Colonic mucosa (tissue), 4 donors: ENCODE measurements at places on chromosomes 16 and 17.

DNA sequence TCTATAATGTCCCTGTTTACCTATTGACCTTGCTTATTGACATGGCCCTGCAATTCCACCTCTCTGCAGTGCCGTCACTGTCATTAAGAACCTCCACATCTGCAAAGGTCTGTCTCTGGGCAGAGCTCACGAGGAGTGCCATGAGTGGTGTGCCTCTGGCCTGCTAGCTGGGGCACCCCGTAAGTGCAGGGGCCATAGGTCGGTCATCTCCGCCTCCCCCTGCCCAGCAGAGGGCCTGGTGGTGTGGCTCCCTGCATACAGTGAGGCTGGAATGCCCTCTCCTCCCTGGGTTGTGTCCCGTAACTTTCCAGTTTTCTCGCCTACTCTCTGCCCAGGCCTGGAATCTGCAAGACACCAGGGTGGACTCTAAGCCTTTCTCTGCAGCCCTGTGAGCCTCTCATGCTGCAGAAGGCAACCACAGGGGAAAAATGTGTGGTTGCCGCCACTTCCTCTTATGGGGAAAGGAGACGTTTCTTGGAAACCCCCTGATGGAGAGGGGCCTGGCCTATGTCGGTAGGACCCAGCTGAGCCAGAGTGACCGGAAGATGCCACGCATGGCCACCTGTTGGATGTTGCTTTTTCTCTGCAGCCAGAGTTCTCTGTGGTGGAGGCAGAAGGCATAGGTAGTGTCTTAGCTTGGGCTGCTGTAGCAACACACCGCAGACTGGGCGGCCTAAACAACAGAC, 2.7 kb upstream of the SNX20 start:
- H3K27ac ChIP-seq = peak overlapping the region; percentile 37
- no peaks in the 10 kb centered on the region for H3K36me3 ChIP-seq
- H3K27me3 ChIP-seq = no peaks in the 10 kb centered on the region
- H3K4me3 ChIP-seq = no peak overlapping the region
- no peaks in the 10 kb centered on the region for H3K4me1 ChIP-seq

DNA sequence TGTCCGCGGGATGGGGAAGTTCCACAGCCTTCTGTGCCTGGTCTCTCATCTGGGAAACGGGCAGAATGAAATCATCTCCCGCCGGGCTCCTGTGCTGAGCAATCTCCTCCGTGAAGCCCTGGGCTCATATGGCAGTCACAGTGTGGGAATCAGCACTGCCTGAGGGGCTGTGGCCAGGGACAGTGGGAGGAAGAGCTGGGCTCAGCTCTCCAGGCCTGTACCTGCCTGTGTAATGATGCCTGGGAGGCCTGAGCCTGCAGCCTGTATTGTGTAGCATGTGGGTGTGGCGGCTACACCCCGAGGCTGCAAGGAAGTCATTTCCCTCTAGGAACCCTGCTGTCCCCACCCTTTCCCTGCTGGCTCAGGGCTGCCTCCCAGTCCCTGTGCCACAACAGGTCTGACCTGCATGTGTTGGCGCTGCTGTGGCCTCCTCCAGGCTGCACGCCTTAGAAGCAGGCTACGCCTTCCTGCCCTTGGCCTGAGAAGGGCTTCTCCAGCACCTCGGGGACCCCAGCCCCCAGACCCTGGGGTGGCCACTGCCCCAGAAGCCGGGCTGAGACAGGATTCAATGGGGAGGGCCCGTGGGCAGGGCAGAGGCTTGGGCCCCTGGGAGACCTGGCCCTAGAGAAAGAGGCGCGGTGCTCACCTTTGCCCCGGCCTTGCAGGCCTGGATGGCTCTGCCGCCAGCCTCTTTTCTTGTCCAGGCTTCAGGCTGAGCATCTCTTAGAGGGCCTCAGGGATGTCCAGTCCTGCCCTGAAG, 2.1 kb downstream of the ITGB4 start:
- no peaks in the 10 kb centered on the region for H3K36me3 ChIP-seq
- peak overlapping the region; percentile 59 for H3K4me3 ChIP-seq
- peak overlapping the region; percentile 97 for H3K27ac ChIP-seq
- DNase-seq = peak; percentile 91
- peaks cover 8% of the 10 kb centered on the region for H3K4me1 ChIP-seq
- H3K27me3 ChIP-seq = no peaks in the 10 kb centered on the region

- H3K27ac ChIP-seq = no peak overlapping the region
- H3K4me3 ChIP-seq = peak overlapping the region; percentile 7
- no peak for DNase-seq
Measured at GRCh38 chr16:28062847-28063521, 530 bp downstream of the GSG1L start.

DNA sequence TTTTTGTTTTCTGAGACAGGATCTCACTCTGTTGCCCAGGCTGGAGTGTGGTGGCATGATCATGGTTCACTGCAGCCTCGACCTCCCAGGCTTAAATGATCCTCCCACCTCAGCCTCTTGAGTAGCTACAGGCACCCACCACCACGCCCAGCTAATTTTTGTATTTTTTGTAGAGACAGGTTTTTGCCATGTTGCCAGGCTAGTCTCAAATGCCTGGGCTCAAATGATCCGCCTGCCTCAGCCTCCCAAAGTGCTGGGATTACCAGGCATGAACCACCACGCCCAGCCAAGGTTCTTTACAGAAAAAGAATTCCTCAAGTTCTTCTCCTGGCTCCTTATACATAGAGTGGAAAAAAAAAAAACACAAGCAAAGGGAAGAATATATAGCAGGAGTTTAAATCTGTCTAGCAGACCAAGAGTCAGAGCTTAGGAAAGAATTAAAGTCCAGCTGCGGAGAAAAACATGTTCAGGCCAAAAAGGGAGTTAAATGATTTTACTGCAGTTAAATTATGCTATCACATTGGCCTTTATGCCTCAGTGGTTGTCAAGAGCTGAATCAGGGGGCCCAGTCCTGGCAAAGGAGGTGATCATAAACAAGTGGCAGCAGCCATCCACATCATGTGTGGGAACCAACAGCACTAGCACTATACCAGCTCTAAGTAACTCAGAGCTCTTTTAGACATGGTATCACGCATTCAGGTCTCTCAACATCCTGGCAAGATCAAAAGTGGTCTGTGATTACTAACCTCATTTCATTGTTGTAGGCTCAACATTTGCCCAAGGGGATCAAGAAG, 39.3 kb downstream of the LIG3 start:
- no peaks in the 10 kb centered on the region for H3K27me3 ChIP-seq
- no peak for DNase-seq
- H3K27ac ChIP-seq = no peak overlapping the region
- peaks cover 6% of the 10 kb centered on the region for H3K36me3 ChIP-seq
- no peak overlapping the region for H3K4me3 ChIP-seq

DNA sequence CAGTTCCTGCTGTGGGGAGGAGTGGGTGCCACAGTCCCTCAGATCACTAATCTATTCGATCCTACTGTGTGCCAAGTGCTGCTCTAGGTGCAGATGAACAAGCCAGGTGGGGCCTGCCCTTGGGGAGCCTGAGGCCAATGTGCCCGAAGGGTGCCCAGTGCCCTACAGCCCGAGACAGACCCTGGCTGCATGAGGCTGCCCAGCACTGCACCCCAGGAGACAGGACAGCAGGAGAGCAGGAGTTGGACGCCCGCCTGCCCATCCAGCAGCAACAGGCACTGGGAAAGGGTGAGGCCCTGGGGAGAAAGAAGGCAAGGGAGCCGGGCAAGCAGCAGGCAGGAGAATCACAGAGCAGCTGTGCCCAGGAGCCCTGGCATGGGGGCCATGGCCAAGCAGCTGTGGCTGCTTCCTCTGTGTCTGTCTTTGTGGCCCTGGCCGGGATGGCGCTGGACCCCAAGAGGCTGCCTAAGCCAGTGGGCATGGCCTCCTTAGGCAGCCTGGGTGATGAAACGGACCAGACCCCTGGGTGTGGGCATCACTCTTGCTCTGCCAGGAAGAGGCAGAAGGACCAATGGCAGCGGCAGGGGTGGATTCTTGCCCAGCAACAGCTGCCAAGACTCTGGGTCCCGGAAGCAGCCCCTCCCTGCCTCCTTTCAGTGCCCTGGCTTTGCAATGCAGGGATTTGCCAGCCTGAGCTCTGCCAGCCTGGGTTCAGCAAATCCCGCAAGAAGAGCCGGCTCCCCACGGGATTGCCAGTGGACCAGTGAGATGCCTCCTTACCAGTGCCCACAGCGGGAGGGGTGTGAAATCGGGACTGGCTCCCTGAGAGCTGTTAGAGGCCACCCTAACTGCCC, 179.6 kb upstream of the TNRC6C start:
- no peak overlapping the region for H3K27ac ChIP-seq
- no peaks in the 10 kb centered on the region for H3K36me3 ChIP-seq
- no peaks in the 10 kb centered on the region for H3K4me1 ChIP-seq
- no peak overlapping the region for H3K4me3 ChIP-seq

DNA sequence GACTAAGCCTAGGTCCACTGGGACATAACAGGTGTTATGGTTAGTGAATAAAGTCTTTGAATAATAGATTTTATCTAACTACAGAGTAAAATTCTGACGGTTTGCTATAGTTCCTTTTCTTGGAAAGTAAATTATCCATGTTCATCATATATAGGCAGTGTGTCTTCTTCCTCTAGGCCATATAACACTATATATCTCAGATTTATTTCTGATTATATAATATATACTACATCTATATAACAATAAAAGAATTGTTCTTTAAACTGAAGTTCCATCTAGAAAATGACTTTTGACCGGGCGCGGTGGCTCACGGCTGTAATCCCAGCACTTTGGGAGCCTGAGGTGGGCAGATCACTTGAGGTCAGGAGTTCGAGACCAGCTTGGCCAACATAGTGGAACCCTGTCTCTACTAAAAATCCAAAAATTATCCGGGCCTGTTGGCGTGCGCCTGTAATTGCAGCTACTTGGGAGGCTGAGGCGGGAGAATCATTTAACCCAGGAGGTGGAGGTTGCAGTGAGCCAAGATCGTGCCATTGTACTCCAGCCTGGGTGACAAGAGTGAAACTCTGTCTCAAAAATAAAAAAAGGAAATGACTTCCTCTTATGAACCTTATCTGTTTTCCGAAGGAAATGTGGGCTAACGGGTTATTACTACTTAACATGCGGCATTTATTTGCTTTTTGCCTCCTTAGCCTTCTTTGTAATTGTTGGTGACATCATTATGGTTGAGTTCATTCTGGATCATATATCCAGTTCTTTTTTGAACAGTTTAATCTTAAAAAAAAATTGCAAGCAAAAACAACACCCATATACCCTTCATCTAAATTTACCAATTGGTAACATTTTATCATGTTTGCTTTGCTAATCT, 29.2 kb downstream of the NOL11 start:
- no peaks in the 10 kb centered on the region for H3K36me3 ChIP-seq
- H3K4me1 ChIP-seq = no peaks in the 10 kb centered on the region
- no peaks in the 10 kb centered on the region for H3K27me3 ChIP-seq
- peak overlapping the region; percentile 44 for H3K27ac ChIP-seq
- peak; percentile 63 for DNase-seq
- H3K4me3 ChIP-seq = no peak overlapping the region

DNA sequence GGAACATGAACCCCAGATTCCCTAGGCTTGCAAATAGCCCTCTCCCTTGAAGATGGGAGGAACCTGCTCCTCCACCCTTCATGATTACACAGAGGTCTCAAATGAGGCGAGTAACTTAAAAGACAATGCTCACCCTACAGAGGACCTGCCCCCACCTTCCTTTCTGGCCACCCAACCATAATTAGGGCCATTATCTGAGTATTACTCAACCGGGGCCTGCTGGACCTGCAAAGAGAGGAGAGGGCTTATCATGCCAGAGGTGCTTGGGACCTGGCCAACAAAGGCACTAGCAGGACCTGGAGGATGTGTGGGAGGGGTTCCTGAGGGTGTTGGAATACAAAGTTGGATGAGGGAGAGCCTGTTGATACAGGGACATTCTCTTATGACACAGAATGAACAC, 42.4 kb downstream of the RNF157 start:
- H3K27me3 ChIP-seq = no peaks in the 10 kb centered on the region
- H3K4me3 ChIP-seq = no peak overlapping the region
- no peak for DNase-seq
- no peaks in the 10 kb centered on the region for H3K36me3 ChIP-seq
- H3K4me1 ChIP-seq = no peaks in the 10 kb centered on the region

GRCh38 chr17:58305626-58306025, 23.0 kb downstream of the TSPOAP1 start:
- no peak for DNase-seq
- no peak overlapping the region for H3K4me3 ChIP-seq
- no peaks in the 10 kb centered on the region for H3K27me3 ChIP-seq
- H3K36me3 ChIP-seq = no peaks in the 10 kb centered on the region
- H3K4me1 ChIP-seq = no peaks in the 10 kb centered on the region
- no peak overlapping the region for H3K27ac ChIP-seq

- H3K4me1 ChIP-seq = no peaks in the 10 kb centered on the region
- H3K27ac ChIP-seq = no peak overlapping the region
- H3K27me3 ChIP-seq = no peaks in the 10 kb centered on the region
- no peak for DNase-seq
Measured at GRCh38 chr17:61755078-61755477, 108.2 kb downstream of the BRIP1 start.

DNA sequence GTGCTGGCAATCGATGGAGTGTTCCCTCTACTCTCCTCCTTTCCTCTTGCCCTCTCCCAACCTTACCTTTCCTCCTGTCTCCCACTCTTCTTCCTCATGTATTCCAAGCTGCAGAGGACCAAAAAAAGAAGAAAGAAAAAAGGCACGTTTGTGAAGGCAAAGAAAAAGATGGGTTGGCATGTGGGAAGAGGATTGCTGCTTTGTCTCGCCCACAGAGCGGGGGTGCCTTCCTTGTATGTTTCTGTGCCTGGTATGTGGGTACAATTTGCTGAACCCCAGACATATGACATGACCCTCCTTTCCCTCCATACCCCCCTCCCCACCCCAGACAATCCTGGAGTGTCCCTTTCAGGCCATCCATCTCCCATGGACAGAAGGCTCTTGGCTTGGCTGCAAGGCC, 13.1 kb upstream of the CTCF start:
- H3K4me3 ChIP-seq = no peak overlapping the region
- no peak overlapping the region for H3K27ac ChIP-seq
- peaks cover 5% of the 10 kb centered on the region for H3K4me1 ChIP-seq
- H3K36me3 ChIP-seq = no peaks in the 10 kb centered on the region
- no peak for DNase-seq
- H3K27me3 ChIP-seq = no peaks in the 10 kb centered on the region

- H3K27ac ChIP-seq = no peak overlapping the region
- no peak overlapping the region for H3K4me3 ChIP-seq
- no peak for DNase-seq
- no peaks in the 10 kb centered on the region for H3K36me3 ChIP-seq
Measured at GRCh38 chr17:75356260-75356937, 49.1 kb downstream of the GRB2 start.

GRCh38 chr17:82871056-82871775, 31.4 kb upstream of the ZNF750 start:
- no peak for DNase-seq
- no peaks in the 10 kb centered on the region for H3K36me3 ChIP-seq
- H3K27ac ChIP-seq = no peak overlapping the region
- H3K4me3 ChIP-seq = no peak overlapping the region
- H3K27me3 ChIP-seq = no peaks in the 10 kb centered on the region
